ENCODE measurements at places on chromosomes 11 and 22.

DNA sequence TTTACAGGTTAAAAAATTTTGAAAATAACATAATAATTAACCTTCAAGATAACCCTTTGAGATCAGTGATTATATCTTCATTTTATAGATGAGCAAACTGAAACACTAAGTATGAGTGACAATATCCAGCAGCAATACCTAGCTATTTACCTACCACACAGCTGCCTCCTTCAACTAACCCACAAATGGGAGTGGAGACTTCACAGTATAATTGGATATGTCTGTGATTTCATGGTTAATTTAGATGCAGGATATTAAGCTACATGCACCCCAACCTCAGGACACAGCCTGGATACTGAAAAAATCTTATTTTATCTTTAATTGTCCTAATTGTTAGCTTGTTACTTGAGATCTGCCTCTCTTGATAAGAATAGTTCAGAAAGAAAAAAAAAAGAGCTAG, 297.2 kb upstream of the ANO5 start:
- no peaks in the 10 kb centered on the region for H3K27me3 ChIP-seq
- no peaks in the 10 kb centered on the region for H3K36me3 ChIP-seq
- H3K27ac ChIP-seq: no peak overlapping the region
- no peak overlapping the region for H3K4me3 ChIP-seq
- H3K4me1 ChIP-seq: no peaks in the 10 kb centered on the region

DNA sequence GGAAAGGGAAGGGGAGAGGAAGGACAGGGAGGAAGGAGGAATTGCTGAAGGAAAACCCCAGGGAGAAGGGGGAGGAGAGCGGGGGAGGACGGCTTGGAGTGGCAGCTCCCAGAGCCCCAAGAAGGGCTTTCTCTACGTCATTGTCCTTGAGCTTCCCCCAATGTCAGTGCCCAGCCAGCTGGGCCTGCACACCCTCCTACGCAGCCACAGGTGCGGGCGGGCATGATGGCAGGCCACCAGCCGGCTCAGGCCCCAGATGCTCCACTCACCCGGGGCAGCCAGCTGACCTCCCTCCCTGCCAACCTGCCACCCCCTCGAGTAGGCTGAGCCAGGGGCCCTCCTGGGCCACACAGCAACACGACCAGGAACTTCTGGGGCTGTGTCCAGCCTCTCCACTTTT, 11.2 kb downstream of the SYT7 start:
- peak overlapping the region; percentile 55 for H3K27ac ChIP-seq
- H3K27me3 ChIP-seq: peaks cover 20% of the 10 kb centered on the region
- DNase-seq: no peak
- peak overlapping the region; percentile 82 for H3K4me3 ChIP-seq

GRCh38 chr11:96794152-96794551, 404.3 kb downstream of the JRKL start:
- no peak overlapping the region for H3K27ac ChIP-seq
- H3K4me1 ChIP-seq: no peaks in the 10 kb centered on the region
- no peaks in the 10 kb centered on the region for H3K27me3 ChIP-seq

- no peak overlapping the region for H3K4me3 ChIP-seq
- DNase-seq: no peak
- no peaks in the 10 kb centered on the region for H3K27me3 ChIP-seq
- H3K27ac ChIP-seq: no peak overlapping the region
These were observed 10.4 kb upstream of the MRPL17 start for GRCh38 chr11:6693342-6694228.

DNA sequence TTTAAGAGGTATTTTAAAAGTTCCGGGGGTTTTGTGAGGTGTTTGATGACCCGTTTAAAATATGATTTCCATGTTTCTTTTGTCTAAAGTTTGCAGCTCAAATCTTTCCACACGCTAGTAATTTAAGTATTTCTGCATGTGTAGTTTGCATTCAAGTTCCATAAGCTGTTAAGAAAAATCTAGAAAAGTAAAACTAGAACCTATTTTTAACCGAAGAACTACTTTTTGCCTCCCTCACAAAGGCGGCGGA, 193 bp upstream of the MALAT1 start:
- peaks cover 15% of the 10 kb centered on the region for H3K27me3 ChIP-seq
- H3K4me1 ChIP-seq: peaks cover 18% of the 10 kb centered on the region
- no peak overlapping the region for H3K4me3 ChIP-seq
- H3K27ac ChIP-seq: no peak overlapping the region
- no peak for DNase-seq

GRCh38 chr22:37001826-37002225, 17.4 kb downstream of the TST start:
- H3K4me1 ChIP-seq: no peaks in the 10 kb centered on the region
- DNase-seq: no peak
- peaks cover 4% of the 10 kb centered on the region for H3K27me3 ChIP-seq
- H3K4me3 ChIP-seq: no peak overlapping the region
- H3K36me3 ChIP-seq: no peaks in the 10 kb centered on the region

GRCh38 chr22:42080287-42080686, 787 bp downstream of the SMDT1 start:
- peak overlapping the region; percentile 92 for H3K4me3 ChIP-seq
- peak overlapping the region; percentile 95 for H3K27ac ChIP-seq
- peaks cover 7% of the 10 kb centered on the region for H3K4me1 ChIP-seq
- peaks cover 5% of the 10 kb centered on the region for H3K27me3 ChIP-seq
- no peak for DNase-seq

DNA sequence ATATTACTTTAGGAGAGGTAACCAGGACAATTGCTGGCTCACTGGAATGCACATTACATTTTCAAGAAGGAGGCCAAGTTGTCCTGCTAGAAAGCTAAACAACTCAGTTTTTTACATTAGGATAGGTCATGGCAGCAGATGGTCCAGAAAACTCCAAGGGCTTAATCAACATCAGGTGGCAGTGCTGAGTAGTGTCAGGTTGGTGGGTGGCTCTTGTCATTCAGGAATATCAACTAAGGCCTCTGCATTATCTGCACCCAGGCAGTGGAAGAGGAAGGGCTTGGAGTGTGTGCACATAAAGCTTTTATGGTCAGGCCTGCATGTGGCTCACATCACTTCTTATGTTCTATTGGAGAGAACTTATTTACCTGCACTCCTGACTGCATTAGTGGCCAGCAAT, 32.2 kb upstream of the OR4B1 start:
- no peak overlapping the region for H3K27ac ChIP-seq
- DNase-seq: no peak
- peaks cover 2% of the 10 kb centered on the region for H3K27me3 ChIP-seq
- H3K4me1 ChIP-seq: no peaks in the 10 kb centered on the region
- H3K36me3 ChIP-seq: no peaks in the 10 kb centered on the region

GRCh38 chr11:131402040-131402439, 31.6 kb downstream of the NTM start:
- H3K4me1 ChIP-seq: peaks cover 8% of the 10 kb centered on the region
- no peaks in the 10 kb centered on the region for H3K36me3 ChIP-seq
- no peaks in the 10 kb centered on the region for H3K27me3 ChIP-seq

GRCh38 chr22:46090036-46090591, 60.2 kb upstream of the PPARA start:
- H3K4me3 ChIP-seq: no peak overlapping the region
- no peak overlapping the region for H3K27ac ChIP-seq
- H3K4me1 ChIP-seq: peaks cover 3% of the 10 kb centered on the region
- DNase-seq: no peak
- H3K27me3 ChIP-seq: peaks cover 14% of the 10 kb centered on the region
- no peaks in the 10 kb centered on the region for H3K36me3 ChIP-seq

GRCh38 chr11:110113973-110114372, 20.8 kb downstream of the ZC3H12C start:
- no peak overlapping the region for H3K4me3 ChIP-seq
- H3K36me3 ChIP-seq: no peaks in the 10 kb centered on the region
- H3K27ac ChIP-seq: no peak overlapping the region
- no peak for DNase-seq

- H3K27me3 ChIP-seq: peaks cover 4% of the 10 kb centered on the region
- no peaks in the 10 kb centered on the region for H3K36me3 ChIP-seq
- no peak overlapping the region for H3K27ac ChIP-seq
- no peak overlapping the region for H3K4me3 ChIP-seq
These were observed 87.1 kb downstream of the FAM76B start for GRCh38 chr11:95702526-95702925.

- no peak overlapping the region for H3K4me3 ChIP-seq
- peaks cover 4% of the 10 kb centered on the region for H3K4me1 ChIP-seq
- H3K36me3 ChIP-seq: no peaks in the 10 kb centered on the region
- DNase-seq: no peak
- H3K27me3 ChIP-seq: no peaks in the 10 kb centered on the region
These were observed 1435.7 kb downstream of the LRRC4C start for GRCh38 chr11:40023724-40024123.

- no peak overlapping the region for H3K27ac ChIP-seq
- peaks cover 6% of the 10 kb centered on the region for H3K4me1 ChIP-seq
- H3K27me3 ChIP-seq: peaks cover 11% of the 10 kb centered on the region
- no peaks in the 10 kb centered on the region for H3K36me3 ChIP-seq
These were observed 73.7 kb upstream of the PRR5 start for GRCh38 chr22:44628273-44628672.

DNA sequence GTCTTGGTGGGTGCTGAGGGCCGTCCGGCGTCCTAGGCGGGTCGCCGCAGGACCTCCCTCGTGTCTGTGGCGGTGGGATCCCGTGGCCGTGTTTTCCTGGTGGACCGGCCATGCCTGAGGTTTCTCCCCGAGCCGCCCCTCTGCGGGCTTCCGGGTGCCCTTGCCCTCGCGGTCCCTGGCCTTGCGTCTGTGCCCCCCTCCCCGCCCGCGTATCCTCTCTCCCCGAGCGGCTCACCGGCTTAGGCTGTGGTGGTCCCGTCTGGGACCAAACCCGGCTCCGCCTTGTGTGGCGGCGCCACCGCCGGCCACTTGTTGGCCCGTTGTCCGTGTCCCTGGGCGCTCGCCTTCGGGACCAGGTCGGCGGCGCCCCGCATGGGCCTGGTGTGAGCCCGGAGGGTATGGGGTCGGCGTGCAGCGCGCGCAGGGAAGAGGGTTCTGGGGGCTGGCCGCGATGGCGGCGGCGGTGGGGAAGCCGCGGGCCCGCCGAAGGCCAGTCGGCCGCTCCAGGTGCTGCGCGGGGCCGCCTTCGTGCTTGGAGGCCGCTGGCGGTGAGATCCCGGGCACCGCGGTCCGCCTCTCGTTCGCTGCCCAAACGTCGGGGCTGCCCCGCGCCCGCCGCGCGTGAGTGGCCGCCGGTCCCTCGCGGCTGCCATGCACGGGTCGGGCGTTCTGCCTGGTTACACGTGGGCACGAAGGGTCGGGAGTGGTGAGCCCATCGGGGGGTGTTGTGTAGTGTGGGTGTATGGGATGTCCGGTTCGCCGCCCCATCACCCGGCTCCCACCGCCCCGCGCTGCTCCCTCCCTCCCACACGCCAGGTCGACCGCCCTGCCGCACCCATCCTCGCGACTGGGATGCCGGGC, 3899.1 kb upstream of the OR11H1 start:
- H3K27me3 ChIP-seq: peaks cover 20% of the 10 kb centered on the region
- no peak overlapping the region for H3K4me3 ChIP-seq
- H3K27ac ChIP-seq: no peak overlapping the region
- peaks cover 19% of the 10 kb centered on the region for H3K36me3 ChIP-seq
- no peak for DNase-seq

GRCh38 chr22:37117092-37117491, 7.6 kb upstream of the TMPRSS6 start:
- no peak for DNase-seq
- peaks cover 5% of the 10 kb centered on the region for H3K4me1 ChIP-seq
- H3K36me3 ChIP-seq: no peaks in the 10 kb centered on the region
- H3K4me3 ChIP-seq: no peak overlapping the region
- H3K27me3 ChIP-seq: peaks cover 9% of the 10 kb centered on the region
- H3K27ac ChIP-seq: no peak overlapping the region

DNA sequence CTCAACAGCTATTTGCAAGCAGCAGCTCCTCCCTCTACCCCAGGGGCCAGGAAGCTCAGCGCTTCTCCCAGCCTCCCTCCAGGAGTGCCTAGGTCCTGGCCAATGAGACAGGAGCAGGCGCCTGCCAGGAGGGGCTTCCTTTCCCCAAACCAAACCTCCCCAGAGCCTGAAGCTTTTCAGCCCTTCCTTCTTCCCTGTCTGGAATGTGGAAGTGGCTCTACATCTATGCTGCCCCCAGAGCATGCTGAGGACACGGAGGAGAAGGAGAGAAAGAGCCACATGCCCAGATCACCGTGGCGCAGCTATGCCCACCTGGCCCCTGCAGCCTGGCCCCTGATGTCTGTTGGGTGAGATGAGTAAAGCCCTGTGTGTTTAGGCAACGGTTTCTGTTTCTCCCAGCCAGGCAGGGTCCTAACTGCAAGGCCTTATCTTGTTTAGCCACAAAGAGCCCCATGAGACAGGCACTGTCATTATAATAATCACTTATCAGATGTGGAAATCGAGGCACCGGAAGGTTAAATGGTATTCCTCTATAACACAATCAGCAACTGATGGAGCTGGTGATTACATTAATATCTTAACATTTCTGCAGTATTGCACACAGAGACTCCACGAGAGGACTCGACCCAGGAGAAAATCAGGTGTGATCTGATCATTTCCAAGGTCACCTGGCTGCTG, 315.8 kb downstream of the CTTN start:
- DNase-seq: no peak
- H3K27me3 ChIP-seq: peaks cover 4% of the 10 kb centered on the region
- peaks cover 18% of the 10 kb centered on the region for H3K4me1 ChIP-seq

- H3K4me3 ChIP-seq: no peak overlapping the region
- H3K36me3 ChIP-seq: no peaks in the 10 kb centered on the region
- H3K27ac ChIP-seq: no peak overlapping the region
- H3K27me3 ChIP-seq: no peaks in the 10 kb centered on the region
These were observed 213.6 kb downstream of the DYNC2H1 start for GRCh38 chr11:103322821-103323220.

GRCh38 chr11:12200991-12201985, 90.9 kb downstream of the MICAL2 start:
- no peaks in the 10 kb centered on the region for H3K4me1 ChIP-seq
- no peak for DNase-seq
- H3K36me3 ChIP-seq: no peaks in the 10 kb centered on the region

GRCh38 chr11:44632466-44633123, 67.1 kb downstream of the CD82 start:
- H3K27me3 ChIP-seq: peaks cover 5% of the 10 kb centered on the region
- H3K4me1 ChIP-seq: peaks cover 9% of the 10 kb centered on the region
- H3K27ac ChIP-seq: no peak overlapping the region
- no peak overlapping the region for H3K4me3 ChIP-seq
- no peak for DNase-seq

GRCh38 chr22:50399751-50400331, 56.7 kb downstream of the PPP6R2 start:
- H3K36me3 ChIP-seq: peaks cover 4% of the 10 kb centered on the region
- peak; percentile 80 for DNase-seq
- no peak overlapping the region for H3K27ac ChIP-seq
- H3K4me1 ChIP-seq: peaks cover 6% of the 10 kb centered on the region
- H3K27me3 ChIP-seq: peaks cover 6% of the 10 kb centered on the region
- peak overlapping the region; percentile 26 for H3K4me3 ChIP-seq

All from glutamatergic neuron (in vitro differentiated cells).